ENCODE measurements at places on chromosomes 2 and 18.

GRCh38 chr2:16708173-16708572 lies 42.5 kb upstream of the CYRIA start:
- no peak for DNase-seq

GRCh38 chr2:133324150-133324561 lies 244.1 kb downstream of the NCKAP5 start:
- no peak for DNase-seq

DNA sequence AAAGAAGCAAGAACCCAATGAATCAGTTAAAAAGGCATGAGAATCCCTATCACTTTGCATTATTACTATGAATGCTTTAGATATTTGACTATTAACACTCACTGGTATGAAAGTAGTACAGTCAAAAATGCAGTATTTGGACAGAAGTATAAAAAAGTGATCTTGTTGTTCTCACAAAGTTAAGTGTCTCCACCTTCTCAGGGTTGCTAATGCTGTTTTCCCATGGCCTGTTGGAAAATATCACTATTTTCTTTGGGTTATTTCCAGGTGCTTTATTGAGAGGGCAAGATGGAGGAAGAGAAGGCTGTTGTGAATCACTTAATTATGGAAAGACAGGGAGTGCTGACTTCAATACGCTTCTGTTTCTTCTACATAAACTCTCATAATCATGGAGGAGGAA lies 13.6 kb upstream of the CREB1 start:
- DNase-seq = no peak

GRCh38 chr2:232493701-232494474 lies 6.3 kb upstream of the ECEL1 start:
- no peak for DNase-seq

Measured in NCI-H1048 (cell line).